ENCODE measurements at places on chromosomes 2 and 18.
A peak's percentile ranks its signal among the peaks of the same experiment; 100 is the strongest.

DNA sequence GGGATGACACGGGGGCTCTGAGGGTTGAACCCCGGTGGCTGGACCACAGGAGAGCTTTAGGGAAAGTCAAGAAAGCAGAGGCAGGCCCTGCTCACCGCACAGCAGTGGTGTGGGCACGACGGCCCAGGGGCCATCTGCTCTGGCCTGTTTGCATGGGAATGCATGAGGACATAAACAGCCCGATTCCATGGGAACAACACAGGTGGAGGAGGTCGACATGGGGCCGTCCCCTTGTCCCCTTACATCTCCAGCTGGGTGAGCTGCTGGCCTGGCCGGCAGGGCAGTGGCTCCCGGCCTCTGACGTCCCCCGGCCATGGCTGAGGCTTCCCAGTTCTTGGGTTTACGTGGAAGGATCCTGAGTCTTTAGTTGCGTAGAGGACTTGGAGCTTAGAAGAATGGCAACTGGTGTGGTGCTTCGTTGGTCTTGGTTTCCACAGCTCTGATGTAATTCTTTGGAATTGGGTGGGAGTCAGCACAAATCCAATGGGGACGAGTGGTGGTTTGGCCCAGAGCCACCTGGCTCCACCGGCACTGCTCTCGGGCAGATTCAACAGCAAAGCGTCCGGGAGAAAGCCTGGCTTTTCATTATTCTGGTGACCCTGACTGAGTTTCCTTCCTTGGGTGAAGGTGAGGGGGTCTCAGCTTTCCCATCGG, 98.3 kb upstream of the HDAC4 start:
- no peak overlapping the region for H3K4me3 ChIP-seq
- no peak overlapping the region for H3K27ac ChIP-seq
- no peaks in the 10 kb centered on the region for H3K4me1 ChIP-seq

DNA sequence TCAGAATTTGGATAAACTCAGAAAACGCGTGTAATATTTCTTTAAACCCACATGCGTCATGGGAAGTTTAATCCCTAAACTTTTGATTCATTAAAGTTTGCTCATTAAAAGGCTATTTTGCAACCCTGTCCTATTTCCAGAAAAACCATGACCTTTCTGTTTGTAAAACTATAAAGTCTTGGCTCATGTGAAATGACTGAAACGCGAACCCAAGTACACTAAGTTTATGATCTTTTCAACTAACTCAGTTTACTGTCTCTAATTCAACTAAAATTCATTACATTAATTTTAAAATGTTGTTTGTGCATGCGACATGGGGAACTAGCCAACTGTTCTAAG, 3.9 kb upstream of the RPL31 start:
- DNase-seq = no peak
- H3K4me3 ChIP-seq = no peak overlapping the region
- H3K4me1 ChIP-seq = peaks cover 14% of the 10 kb centered on the region
- no peaks in the 10 kb centered on the region for H3K27me3 ChIP-seq

GRCh38 chr2:10700078-10700803, 10.5 kb upstream of the NOL10 start:
- H3K36me3 ChIP-seq = no peaks in the 10 kb centered on the region
- no peaks in the 10 kb centered on the region for H3K4me1 ChIP-seq
- H3K27me3 ChIP-seq = no peaks in the 10 kb centered on the region
- no peak overlapping the region for H3K4me3 ChIP-seq
- no peak overlapping the region for H3K27ac ChIP-seq
- DNase-seq = no peak

GRCh38 chr2:112055730-112056625, 909 bp downstream of the TMEM87B start:
- H3K4me1 ChIP-seq = peaks cover 35% of the 10 kb centered on the region
- H3K4me3 ChIP-seq = peak overlapping the region; percentile 93
- H3K36me3 ChIP-seq = peaks cover 15% of the 10 kb centered on the region
- H3K27ac ChIP-seq = peak overlapping the region; percentile 85

- DNase-seq = no peak
- peaks cover 22% of the 10 kb centered on the region for H3K36me3 ChIP-seq
- no peak overlapping the region for H3K27ac ChIP-seq
Measured at GRCh38 chr2:26112201-26112600, 60.7 kb upstream of the GAREM2 start.

GRCh38 chr2:104932243-104932642, 78.3 kb downstream of the POU3F3 start:
- no peaks in the 10 kb centered on the region for H3K4me1 ChIP-seq
- no peak overlapping the region for H3K27ac ChIP-seq
- H3K4me3 ChIP-seq = no peak overlapping the region
- peaks cover 5% of the 10 kb centered on the region for H3K27me3 ChIP-seq
- DNase-seq = no peak

GRCh38 chr2:23235292-23235691, 149.7 kb upstream of the KLHL29 start:
- no peak for DNase-seq
- H3K36me3 ChIP-seq = no peaks in the 10 kb centered on the region
- H3K4me3 ChIP-seq = no peak overlapping the region
- no peaks in the 10 kb centered on the region for H3K4me1 ChIP-seq
- no peaks in the 10 kb centered on the region for H3K27me3 ChIP-seq
- H3K27ac ChIP-seq = no peak overlapping the region

- peak overlapping the region; percentile 22 for H3K27ac ChIP-seq
- H3K36me3 ChIP-seq = no peaks in the 10 kb centered on the region
- peaks cover 40% of the 10 kb centered on the region for H3K4me1 ChIP-seq
- peak; percentile 11 for DNase-seq
Measured at GRCh38 chr2:174750923-174751441, 13.3 kb downstream of the CHRNA1 start.

DNA sequence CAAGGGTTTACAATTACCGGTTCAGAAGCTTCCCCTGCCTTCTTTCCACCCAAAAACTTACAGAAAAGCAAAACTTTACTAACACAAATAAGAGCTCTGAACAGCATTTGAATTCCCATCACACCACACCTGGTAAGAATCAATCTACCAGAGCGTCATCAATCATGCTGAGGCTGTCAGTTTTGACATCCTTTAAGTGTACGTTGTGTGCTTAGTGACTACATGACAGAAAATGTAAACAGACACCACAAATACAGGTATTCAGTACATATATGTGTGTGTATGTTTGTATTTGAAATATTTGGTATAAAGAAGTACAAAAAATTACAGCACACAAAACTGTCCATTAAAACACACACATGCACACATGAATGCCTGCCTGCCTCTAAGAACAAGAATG, 523.5 kb downstream of the TMEM182 start:
- H3K27me3 ChIP-seq = no peaks in the 10 kb centered on the region
- H3K4me3 ChIP-seq = no peak overlapping the region

- no peaks in the 10 kb centered on the region for H3K4me1 ChIP-seq
- DNase-seq = peak; percentile 68
- H3K27me3 ChIP-seq = no peaks in the 10 kb centered on the region
Measured at GRCh38 chr2:147910990-147911473, 66.2 kb downstream of the ACVR2A start.

DNA sequence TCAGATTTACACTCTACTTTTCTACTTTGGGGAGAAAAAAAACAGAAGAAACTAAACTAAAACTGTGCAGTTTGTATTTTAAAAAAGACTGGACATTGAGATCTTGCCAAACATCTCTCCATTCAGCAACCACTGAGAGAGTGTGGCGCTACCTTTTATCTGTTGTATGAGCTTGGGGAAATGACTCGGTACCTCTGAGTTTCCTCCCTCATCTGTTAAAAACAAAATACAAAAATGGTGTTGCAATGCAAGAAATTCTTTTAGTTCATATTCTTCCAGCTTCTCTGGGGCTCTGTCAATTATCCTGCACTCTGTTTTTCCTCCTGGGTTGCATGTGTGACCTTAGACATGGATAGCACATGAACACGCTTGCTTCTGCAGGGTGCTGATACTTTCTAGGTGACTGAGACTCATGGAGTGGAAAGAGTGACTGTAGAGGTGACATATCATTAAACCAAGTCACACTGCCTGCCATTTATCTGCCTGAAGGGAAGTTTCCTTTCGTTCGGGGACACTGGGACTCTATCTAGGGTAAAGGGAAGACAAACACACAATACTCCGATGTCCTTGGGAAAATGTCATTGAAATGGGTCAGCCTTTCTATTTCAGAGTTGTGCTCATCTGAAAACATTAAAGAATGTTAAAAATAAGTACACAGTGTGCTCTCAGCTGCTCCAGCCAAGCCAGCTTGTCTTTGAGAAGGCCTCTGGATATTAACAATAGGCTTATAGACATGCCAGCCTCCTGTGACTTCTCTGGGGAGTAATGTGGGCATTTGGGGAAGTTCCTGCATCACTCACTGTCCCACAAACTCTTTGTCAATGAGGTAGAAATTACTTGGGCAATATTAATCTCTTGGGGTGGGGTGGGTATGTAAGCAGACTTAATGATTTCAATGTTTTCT, 91.4 kb downstream of the TRIB2 start:
- H3K4me3 ChIP-seq = no peak overlapping the region
- H3K36me3 ChIP-seq = no peaks in the 10 kb centered on the region
- no peak for DNase-seq
- no peaks in the 10 kb centered on the region for H3K4me1 ChIP-seq

DNA sequence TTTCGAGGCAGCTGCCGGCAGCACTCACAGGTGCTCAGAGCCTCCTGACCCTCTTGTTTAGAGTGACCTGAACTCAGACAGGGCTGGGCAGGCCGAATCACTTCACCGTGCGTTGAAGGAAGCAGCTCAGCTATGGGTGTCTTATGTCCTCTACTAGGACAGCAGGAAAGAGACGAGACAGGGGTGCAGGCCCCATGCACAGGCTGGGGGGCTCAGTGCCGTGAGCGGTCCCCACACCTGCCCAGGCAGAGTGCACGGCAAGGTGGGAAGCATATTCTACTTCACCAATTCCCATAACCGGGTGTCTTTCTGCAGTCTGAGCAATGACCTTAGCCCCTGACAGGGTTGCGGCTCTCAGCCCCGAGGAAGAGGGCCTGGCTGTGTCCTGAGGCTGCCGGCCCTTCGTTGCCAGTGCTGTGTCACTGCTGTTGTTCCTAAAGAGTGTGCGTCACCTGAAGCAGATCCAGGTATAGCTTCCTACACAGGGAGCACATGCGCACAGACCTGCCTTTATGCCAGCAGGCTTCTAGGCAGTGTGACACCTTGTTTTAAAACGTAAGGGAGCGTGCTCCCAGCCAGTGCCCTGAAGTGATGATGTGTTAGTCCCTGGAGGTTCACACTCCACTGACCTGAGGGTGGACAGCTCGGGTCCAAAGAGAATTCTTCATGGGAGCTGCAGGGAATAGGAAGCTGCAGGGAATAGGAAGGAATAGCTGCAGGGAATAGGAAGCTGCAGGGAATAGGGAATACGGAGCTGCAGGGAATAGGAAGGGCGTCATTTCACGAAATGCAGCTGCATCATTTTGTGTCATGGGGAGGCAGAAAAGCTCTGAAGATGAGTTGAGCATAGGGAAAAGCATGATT, 207.9 kb upstream of the SALL3 start:
- H3K4me3 ChIP-seq = no peak overlapping the region
- no peaks in the 10 kb centered on the region for H3K4me1 ChIP-seq
- no peaks in the 10 kb centered on the region for H3K27me3 ChIP-seq
- H3K36me3 ChIP-seq = no peaks in the 10 kb centered on the region

DNA sequence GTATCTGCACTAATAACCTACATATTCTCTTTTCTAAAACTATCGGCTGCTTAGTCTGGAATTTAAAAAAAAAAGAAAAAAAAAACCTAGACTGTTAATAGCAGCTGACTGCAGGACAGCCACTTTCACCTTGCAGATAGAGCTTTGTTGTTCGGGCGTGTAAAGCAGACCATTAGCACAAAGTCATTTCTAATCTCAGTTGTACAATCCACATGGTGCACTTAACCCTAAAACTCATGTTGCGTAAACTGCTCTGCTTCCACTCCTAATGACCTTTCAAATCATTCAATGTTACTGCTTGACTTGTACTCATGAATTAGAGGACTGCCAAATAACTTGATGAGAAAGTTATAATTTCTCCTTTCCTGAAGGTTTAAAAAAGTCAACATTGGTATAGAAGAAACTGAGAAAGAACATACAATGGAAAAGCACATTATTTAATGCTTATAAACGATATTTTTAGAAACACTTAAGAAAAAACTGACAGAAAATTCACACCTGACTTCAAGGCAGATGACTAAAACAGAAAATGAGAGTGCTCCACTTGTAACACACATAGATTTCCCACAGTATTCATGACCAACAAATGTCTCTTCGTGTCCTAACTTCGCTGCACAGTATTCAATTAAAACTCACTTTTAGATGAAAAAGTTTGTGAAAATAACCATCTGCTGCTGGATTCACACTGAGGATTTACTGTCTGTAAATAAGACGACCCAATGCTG, 2.6 kb downstream of the CDH2 start:
- peaks cover 20% of the 10 kb centered on the region for H3K27me3 ChIP-seq
- no peak for DNase-seq
- no peak overlapping the region for H3K4me3 ChIP-seq
- H3K36me3 ChIP-seq = no peaks in the 10 kb centered on the region
- H3K27ac ChIP-seq = no peak overlapping the region
- peaks cover 4% of the 10 kb centered on the region for H3K4me1 ChIP-seq

GRCh38 chr2:23499439-23499838, 114.5 kb downstream of the KLHL29 start:
- peaks cover 29% of the 10 kb centered on the region for H3K4me1 ChIP-seq
- H3K27ac ChIP-seq = no peak overlapping the region
- DNase-seq = no peak
- no peak overlapping the region for H3K4me3 ChIP-seq
- no peaks in the 10 kb centered on the region for H3K36me3 ChIP-seq

DNA sequence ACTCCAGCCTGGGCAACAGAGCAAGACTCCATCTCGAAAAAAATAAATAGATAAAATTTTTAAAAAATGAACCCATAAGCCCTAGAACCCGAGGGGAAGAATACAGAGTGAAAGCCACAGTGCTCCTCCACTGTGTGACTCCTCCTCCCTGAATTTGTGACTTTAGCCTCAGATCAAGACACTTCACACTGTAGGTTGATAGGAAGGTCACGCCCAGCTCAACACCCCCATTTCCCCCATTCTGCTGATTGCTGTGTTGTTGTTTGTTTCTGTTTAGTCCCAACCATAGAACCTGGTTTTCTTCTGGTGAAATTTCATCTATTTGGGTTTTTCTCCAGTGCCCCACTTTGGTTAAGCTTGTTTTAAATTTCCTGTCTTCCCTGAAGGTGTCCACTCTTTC, 102.2 kb downstream of the VIT start:
- H3K27ac ChIP-seq = no peak overlapping the region
- DNase-seq = no peak
- peaks cover 6% of the 10 kb centered on the region for H3K4me1 ChIP-seq
- H3K4me3 ChIP-seq = no peak overlapping the region
- no peaks in the 10 kb centered on the region for H3K36me3 ChIP-seq

GRCh38 chr2:181178823-181179412, 198.5 kb downstream of the UBE2E3 start:
- no peak overlapping the region for H3K4me3 ChIP-seq
- H3K27ac ChIP-seq = no peak overlapping the region
- no peaks in the 10 kb centered on the region for H3K36me3 ChIP-seq
- peaks cover 7% of the 10 kb centered on the region for H3K4me1 ChIP-seq

Measured in CD4-positive, alpha-beta T cell (primary cell).